ENCODE measurements at places on chromosomes 3 and 15.

GRCh38 chr3:124407260-124407659 lies 323.0 kb upstream of the UMPS start:
- no peak for DNase-seq

- DNase-seq: no peak
Observed at GRCh38 chr15:84830036-84830435, 12.9 kb downstream of the ALPK3 start.

GRCh38 chr15:55694652-55695150 lies 48.3 kb downstream of the PRTG start:
- peak; percentile 44 for DNase-seq

- peak; percentile 70 for DNase-seq
Observed at GRCh38 chr3:81910244-81910852, 148.9 kb upstream of the GBE1 start.

GRCh38 chr15:58460116-58460790 lies 28.5 kb downstream of the LIPC start:
- DNase-seq: no peak

DNA sequence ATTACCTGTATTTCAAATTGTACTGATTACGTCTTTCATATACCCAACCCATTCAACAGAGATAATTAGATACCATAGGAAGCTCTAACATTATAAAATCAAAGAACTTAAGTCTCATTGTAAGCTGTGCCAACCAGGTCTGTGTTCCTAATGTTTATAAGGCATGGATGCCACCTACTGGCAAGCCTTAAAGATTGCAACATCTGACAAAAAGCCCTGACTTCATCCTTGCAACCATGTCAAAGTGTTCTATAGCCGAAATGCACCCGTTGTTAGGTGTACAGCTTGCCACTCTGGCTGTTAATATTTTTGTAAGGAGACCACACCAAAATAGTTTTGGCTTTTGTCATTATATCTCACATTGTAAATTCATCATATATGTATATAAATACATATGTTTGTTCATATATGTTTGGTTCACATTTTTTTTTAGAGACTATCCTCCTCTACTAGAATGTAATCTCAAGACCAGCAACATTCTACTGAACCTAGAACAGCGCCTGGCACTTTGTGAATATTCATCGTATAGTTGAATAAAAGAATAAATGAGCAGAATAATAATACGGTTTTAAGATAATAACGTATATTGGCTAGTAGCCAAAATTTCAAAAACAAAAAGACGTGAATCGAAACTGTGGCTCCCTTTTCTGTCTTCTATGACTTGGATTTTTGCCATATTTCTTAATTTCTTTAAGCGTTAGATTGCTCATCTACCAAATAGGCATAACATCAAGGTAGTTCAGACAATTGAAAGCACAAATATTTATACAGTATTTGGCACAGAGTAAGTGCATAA lies 258.1 kb downstream of the TBL1XR1 start:
- peak; percentile 64 for DNase-seq

- DNase-seq: peak; percentile 71
Observed at GRCh38 chr15:86743283-86743903, 663.7 kb downstream of the AGBL1 start.
